ENCODE measurements at places on chromosomes 6 and 20. TPM values are rescaled to one million over a fixed set of nuclear protein-coding genes. Genes with fewer than 3 reads are reported as not detected.

Gene SLC26A8
- total RNA-seq = not detected

GRCh38 chr6:22290045-22290444 is 6.8 kb downstream of the PRL start:
- DNase-seq = no peak

DNA sequence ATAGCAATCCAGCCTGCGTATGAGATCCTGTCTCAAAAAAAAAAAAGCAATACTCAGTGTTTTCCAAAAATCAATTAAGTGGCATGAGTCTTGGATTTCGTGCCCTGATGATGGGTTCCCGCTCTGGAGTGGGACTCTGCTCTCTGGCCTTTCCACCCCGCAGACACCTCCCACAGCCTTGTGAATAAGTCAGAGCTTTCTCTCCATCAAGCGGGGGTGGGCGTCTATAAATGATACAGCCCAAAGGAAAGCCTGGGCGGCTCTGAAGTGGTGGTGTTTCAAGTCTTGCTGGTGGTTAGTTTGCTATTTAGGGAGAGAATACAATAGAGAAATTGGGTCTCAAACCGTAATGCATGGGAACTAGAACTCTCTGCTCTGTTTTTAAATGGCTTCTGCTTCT is 52.5 kb upstream of the TAGAP start:
- no peak for DNase-seq

GRCh38 chr6:98833307-98834059 is 891 bp upstream of the POU3F2 start:
- DNase-seq = peak; percentile 10

DNA sequence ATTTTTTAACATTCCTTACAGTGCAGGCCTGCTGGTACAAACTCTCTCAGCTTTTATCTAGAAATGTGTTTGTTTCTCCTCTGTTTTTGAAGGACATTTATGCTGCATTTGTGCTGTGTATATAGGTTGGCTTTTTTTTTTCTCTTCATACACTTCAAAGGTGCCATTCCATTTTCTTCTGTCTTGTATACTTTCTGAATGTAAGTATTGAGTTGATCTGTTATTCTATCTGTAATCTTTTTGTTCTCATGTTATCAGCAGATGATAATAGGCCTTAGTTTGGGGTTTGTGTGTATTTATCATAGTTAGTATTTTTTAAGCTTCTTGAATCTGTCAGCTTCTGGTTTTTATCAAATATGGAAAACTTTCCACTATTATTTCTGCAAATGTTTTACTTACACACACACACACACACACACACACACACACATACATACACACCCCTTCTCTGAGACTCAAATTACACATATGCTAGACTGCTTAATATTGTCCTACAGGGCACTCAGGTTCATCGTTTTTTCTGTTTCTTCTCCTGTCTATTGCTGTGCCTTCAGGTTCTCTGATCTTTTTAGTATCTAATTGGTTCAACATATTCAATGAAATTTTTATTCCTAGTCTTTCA is 74.6 kb downstream of the RPP40 start:
- no peak for DNase-seq

- DNase-seq = no peak
Measured at GRCh38 chr6:16621002-16621401, 140.3 kb downstream of the ATXN1 start.

Measured in SK-MEL-5 (cell line).